Cortex of kidney (tissue), 1 donor: ENCODE measurements at places on chromosomes 6 and 20.

GRCh38 chr6:167550941-167551627 is 226.2 kb downstream of the TTLL2 start:
- DNase-seq, result no peak

DNA sequence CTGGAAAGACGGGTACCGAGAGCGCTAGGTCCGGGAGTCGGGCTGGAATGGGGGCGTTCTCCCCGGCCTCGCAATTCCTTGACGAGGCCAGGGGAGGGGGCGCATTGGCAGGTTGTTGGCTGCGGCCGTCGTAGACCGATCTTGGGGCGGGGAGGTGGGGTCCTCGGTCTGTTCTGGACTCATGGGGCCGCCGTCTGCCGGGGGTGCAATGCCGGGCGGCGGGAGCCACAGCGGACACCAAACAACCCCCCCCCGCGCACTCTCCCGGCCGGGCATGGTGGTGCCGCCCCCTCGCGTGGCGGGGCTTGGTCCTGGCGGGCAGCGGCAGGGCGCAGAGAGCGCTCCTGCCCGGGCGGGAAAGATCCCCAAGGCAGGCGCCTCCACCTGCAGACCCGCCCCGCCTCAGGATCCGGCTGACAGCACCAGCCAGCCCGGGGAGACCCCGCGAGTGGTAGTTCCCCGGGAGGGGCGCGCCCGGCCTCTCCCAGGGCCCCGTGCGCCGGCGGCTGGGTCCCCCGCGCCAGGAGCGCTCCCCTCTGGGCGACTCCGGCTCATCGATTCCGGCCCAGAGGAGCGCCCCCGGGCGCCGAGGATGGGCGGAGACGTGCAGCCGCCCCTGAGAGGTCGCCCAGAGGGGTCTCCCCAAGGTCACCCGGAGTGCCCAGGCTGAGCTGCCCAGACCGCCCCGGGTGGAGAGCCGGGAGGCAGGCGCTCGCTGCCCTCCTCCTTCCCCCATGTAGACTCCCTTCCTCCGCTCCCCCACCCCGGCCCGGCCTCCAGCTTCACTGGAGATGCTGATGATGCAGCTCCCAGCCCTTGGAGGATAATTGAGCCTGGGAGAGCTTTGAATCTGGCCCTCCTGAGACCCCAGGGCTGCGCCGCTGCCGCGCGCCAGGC is 709 bp downstream of the PPP1R16B start:
- no peak for DNase-seq

- DNase-seq, result no peak
Observed at GRCh38 chr6:159249128-159249527, 79.9 kb downstream of the FNDC1 start.

DNA sequence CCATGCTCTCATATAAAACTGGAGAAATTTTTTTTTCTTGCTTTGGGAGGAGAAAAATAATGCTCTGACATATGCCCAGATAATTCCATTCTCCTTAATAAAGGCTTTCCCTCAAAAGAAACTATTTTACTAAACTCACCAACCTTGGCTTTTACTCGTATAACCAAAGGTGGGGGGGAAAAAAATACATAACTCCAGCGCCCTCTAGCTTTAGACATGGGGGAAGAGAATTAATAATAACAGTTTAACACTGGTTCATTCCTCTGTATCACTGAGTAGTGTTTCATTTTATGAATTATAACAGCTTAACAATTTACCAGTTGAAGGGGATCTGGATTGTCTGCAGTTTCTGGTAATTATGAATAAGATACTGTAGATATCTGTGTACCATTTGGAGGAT is 1226.1 kb downstream of the GRIK2 start:
- no peak for DNase-seq

- DNase-seq, result no peak
Observed at GRCh38 chr6:137811121-137811915, 55.7 kb upstream of the TNFAIP3 start.

GRCh38 chr6:102662851-102663250 is 1269.3 kb downstream of the GRIK2 start:
- no peak for DNase-seq

GRCh38 chr6:154350293-154350692 is 6.3 kb downstream of the IPCEF1 start:
- DNase-seq, result no peak

GRCh38 chr6:168217216-168217879 is 102.2 kb downstream of the DACT2 start:
- no peak for DNase-seq

DNA sequence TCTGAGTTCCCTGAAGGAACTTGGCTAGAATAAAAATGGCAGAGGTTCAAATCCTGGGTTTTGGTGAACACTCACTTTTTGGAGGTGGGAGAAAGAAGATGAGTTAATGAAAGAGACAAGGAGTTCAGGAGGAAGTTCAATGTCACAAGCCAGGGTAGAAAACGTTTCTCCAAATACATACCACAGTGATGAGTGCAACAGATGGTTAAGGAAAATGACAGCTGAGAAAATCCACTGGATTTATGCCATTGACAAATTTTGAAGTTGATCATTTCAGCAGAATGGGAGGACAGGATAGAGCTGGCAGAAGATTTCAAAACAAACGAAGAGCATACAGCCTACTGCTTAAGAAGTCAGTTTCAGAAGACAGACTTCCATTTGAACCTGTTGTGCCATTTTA is 122.7 kb downstream of the GFRAL start:
- DNase-seq, result no peak

- DNase-seq, result no peak
Observed at GRCh38 chr6:46776070-46776712, 17.0 kb upstream of the MEP1A start.

- no peak for DNase-seq
Observed at GRCh38 chr20:46994341-46994740, 99.7 kb downstream of the EYA2 start.

DNA sequence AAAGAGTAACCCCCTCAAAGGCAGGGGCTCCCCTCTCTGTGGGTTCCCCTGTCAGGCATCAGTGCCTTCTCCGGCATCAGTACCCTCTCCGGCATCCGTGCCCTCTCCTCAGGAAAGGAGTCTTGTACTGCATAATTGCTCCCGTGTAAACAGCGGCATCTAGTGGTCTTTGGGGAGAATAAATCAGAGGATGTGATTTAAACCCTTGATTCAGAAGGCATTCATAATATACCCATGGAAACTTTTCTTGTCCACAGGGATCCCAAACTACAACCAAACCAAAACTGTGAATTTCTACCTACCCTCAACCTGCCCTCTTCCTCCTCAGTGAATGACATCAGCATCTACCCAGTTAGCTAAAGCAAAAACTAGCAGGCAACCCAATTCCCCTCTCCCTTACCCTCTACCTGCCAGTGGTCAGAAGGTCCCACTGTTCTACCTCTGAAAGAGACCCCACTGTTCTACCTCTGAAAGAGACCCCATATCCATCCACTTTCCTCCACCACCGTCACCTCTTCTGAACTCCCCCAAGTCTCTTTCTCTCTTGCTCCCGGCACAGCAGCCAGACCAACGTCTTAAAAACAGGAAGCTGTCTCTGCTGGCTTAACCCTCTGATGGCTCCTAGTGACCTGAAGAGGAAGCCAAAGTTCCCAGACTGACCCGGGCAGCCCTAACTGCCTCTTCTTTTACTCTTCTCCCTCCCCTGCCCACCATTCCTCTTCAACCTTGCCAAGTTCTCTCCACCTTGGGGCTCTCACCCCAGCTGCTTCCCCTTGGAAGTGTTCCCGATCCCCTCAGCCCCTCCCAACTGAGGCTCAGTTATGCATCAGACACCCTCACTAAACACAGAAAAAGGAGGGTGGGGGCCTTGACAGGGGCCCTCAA is 27.2 kb downstream of the UBE2V1 start:
- DNase-seq, result no peak

GRCh38 chr6:36334832-36335459 is 1.7 kb downstream of the BNIP5 start:
- DNase-seq, result no peak

- no peak for DNase-seq
Observed at GRCh38 chr20:49867453-49868215, 47.7 kb downstream of the SPATA2 start.

DNA sequence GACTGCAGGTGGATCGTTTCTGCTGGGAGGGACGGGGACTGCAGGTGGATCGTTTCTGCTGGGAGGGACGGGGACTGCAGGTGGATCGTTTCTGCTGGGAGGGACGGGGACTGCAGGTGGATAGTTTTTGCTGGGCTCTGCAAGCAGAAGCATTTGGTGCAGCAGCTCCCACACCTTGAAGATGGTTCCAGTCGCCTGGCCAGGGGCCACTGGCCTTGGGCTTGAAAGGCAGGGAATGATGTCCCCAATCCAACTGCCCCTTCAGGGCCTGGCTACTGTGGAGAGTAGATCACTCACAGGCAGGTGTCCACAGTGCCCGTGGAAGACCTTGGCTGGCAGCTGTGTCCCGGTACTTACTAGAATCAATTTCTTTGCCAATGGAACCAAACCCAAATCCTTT is 68.2 kb downstream of the PSMG4 start:
- no peak for DNase-seq

GRCh38 chr6:31114541-31114878 is at the start of gene PSORS1C1:
Gene PSORS1C1, plus strand, starts transcription at chr6:31114800. Its CDS starts 14,833 bp downstream, at chr6:31129633.
- no peak for DNase-seq

GRCh38 chr6:158807515-158808441 is 11.4 kb downstream of the EZR start:
- no peak for DNase-seq

GRCh38 chr6:17276766-17277165 is 4.4 kb upstream of the RBM24 start:
- DNase-seq, result no peak

GRCh38 chr6:139841794-139842215 is 467.4 kb upstream of the CITED2 start:
- no peak for DNase-seq
